ENCODE measurements at places on chromosomes 7 and 10.

GRCh38 chr10:96387161-96387560 lies 28.4 kb upstream of the OPALIN start:
- DNase-seq = no peak

DNA sequence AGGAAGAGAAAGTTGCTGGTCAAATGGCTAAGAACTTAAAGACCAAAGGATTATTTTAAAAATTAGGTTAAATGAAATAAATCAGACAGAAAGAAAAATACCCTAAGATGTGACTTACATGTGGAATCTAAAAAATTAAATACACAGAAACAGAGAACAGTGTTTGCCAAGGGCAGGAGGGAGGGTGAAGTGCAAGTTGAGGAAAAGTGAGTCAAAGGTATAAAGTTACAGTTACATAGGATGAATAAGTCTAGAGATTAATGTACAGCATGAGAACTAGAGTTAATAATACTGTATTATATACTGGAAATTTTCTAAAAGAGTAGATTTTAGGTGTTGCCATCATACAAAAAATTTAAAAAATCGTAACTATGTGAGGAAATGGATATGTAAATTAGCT lies 146.3 kb downstream of the MDFIC start:
- DNase-seq = no peak

GRCh38 chr10:15238555-15239335 lies 70.3 kb upstream of the NMT2 start:
- DNase-seq = no peak

- no peak for DNase-seq
Measured at GRCh38 chr7:135717693-135718092, 10.3 kb downstream of the SLC13A4 start.

DNA sequence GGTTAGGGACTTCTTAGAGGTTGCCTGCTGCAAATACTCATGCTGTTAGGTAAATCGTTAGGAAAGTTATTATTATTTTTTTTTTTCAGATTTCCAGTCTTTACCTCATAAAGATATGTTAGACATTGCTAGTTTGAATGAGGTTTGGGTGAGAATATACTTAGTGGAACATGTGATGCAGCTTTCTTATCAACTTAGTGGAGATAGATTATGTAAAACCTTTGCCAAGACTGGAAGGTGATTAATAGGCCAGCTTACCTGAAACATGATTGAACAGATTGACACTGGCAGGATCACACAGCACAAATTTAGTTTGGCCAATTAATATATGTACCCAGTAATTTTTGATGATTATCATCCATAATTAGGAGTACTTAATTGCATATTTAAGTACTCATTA lies 32.3 kb downstream of the ADD3 start:
- no peak for DNase-seq

- peak; percentile 68 for DNase-seq
Measured at GRCh38 chr10:110311357-110311949, 6.7 kb upstream of the SMNDC1 start.

- DNase-seq = peak; percentile 93
Measured at GRCh38 chr10:110425684-110426293, 71.9 kb upstream of the DUSP5 start.

GRCh38 chr7:80883154-80884025 lies 35.5 kb downstream of the SEMA3C start:
- DNase-seq = no peak

- DNase-seq = no peak
Measured at GRCh38 chr7:69989551-69989950, 391.3 kb downstream of the AUTS2 start.

GRCh38 chr10:78755063-78755701 lies 313.6 kb upstream of the ZMIZ1 start:
- DNase-seq = no peak

DNA sequence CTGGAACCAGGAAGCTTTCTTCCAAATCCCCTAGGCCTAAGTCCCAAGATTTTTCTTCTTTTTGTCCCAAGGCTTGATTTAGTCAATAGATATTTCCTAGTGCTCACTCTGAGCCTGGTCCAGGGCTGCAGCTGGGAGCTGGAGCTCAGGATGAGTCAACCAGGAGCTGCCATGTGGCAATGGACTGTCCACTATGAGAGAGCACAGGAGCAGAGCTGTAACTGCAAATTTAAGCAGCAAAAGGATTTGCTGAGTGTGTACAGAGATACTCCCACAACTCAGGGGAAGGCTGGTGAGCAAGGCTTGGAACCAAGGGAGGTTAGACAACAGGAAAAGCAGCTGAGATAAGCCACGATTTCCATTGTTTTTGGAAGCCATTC lies 92.1 kb upstream of the CXCL12 start:
- no peak for DNase-seq

GRCh38 chr10:128713471-128713870 lies 587.2 kb upstream of the MKI67 start:
- no peak for DNase-seq

GRCh38 chr10:132404169-132404880 lies 7.3 kb downstream of the PWWP2B start:
- DNase-seq = no peak

- DNase-seq = no peak
Measured at GRCh38 chr7:142992427-142992826, 30.3 kb upstream of the KEL start.

GRCh38 chr7:50552921-50553320 lies 12.3 kb downstream of the DDC start:
- peak; percentile 63 for DNase-seq

Data from NB4 (cell line).